ENCODE measurements at places on chromosomes 11 and 22. TPM values are rescaled to one million over a fixed set of nuclear protein-coding genes. Genes with fewer than 3 reads are reported as not detected.
A peak's percentile ranks its signal among the peaks of the same experiment; 100 is the strongest.

DNA sequence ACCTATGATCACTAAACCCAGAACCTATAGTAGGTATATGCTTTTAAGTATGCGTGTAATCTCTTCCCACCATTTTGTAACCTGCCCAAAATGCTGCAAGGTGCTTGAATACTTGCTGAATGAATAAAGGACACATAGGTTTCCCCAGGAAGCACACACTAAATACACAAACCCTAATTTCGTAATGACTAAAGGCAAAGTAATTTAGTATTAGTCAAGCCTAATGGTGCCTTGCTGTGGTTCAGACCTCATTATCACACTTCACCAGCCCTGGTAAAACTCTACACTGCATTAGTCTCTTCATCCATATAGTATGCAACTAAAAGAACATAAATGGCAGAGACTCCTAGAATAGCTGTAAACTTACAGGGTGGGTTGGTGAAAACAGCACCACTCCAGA is 289.0 kb upstream of the PITPNB start:
- DNase-seq, result no peak

DNA sequence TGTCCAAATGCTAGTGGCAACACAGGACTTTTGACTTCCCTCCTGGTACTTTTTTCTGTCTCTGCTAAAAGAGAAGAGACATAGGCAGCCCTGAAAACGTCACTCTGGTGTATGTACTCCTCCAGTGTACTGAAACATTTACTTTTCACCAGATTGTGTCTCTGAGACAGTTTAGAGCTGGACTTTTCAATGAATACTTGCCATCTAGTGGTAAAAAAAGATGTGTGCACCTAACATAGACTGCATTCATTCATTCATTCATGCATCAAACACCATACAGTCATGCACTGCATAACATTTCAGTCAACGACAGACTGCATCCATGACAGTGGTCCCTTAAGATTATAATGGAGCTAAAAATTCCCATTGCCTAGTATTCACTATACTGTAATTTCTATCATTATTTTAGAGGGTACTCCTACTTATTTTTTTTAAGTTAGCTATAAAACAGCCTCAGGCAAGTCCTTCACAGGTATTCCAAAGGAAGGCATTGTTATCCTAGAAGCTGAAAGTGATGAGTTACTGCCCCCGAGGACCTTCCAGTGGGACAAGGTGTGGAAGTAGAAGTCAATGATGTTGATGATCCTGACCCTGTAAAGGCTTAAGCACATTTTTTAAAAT is 186.2 kb downstream of the SPON1 start:
- DNase-seq, result no peak

The CHRM1 gene
- not detected for total RNA-seq

The RFPL3 gene
- not detected for total RNA-seq

The GPHA2 gene
- not detected for total RNA-seq

DNA sequence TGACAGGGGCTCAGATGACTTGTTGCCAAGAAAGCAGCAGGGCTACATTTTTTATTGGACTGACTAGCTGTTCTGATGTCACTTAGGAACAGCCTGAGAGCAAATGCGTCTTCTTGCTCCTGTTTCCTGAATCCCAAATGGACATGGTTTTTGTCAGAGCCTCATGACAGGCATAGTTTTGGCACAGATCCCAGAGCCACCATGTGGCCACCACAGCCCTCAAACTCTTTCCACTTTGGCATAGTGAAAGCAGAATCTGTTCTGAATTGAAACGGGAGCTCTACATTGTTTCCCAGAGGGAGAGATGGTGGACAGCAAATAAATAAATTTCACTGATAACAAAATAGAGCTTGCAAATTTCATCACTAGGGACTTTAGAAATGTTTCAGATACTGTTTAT is 222.2 kb downstream of the C11orf87 start:
- no peak for DNase-seq

DNA sequence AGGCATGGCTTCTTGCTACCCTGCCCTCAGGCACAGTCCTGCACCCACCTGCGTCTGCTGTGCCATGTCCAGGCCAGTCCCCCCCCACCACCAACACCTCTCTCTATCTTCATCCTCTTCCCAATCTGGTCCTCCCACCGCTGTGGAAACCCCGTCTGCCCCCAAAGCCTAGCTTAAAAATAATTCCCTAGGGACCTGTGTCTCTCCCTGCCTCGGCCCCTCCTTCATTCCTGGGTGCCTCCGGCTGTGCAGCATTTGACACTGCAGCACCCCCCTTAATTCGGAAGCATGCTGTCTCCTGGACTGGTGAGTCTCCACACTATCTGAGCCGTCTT is 2.5 kb upstream of the ASCL2 start:
- peak; percentile 35 for DNase-seq

DNA sequence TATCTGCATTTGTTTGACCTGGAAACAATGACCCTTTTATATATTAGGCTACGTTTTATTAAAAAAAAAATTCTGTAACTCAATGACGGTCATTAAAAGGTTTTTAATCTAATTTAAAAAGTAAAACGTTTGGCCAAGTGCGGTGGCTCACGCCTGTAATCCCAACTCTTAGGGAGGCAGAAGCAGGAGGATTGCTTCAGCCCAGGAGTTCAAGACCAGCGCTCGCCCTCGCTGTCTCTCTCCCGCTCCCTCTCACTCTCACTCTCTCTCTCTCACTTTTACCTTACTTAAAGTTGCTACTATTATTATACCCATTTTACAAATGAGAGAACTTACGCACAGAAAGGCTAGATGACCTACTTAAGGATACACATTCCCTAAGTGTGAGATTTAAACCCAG is 814 bp upstream of the NARS2 start:
- no peak for DNase-seq

The SLC5A1 gene
- not detected for total RNA-seq

The TBX1 gene
- not detected for total RNA-seq

DNA sequence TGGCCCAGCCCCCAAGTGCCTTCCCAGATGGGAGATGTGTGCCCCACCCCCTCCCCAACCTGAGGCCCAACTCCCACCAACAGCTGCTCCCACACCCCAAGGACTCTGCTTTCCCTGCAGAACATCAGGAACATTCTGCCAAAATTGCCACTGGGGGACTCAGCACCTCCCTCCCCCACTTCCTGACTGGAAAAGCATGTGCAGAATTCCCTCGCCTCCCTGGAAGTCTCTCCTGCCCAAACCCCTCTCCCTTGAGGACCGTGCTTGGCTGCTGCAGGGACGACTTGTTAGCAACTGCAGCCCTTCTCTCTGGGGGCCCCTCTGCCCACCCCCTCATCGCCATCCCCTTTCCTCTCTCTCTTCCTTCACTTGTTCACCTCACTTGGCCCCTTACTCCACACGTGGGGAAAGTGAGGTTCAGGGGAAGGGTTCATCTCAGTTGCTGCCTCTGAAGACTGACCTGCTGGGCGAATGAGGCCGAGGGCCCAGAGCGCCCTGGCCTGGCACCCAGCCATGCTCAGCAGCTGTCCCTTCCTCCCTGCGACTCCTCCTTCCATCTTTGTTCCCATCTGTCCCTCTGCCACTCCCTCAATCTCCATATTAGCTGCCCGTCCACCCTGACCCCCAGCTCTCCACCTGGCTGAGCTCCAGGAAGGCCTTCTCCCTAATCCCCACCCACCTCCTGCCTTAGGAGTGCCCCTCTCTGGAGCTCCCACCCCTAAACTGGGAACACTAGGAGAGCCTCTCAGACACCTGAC is 105.1 kb downstream of the CHST1 start:
- no peak for DNase-seq

The GGTLC2 gene
- total RNA-seq, result not detected

- DNase-seq, result no peak
Measured at GRCh38 chr11:19966441-19966840, 193.8 kb downstream of the DBX1 start.

The ZNF280B gene
- 2.8 TPM for total RNA-seq

DNA sequence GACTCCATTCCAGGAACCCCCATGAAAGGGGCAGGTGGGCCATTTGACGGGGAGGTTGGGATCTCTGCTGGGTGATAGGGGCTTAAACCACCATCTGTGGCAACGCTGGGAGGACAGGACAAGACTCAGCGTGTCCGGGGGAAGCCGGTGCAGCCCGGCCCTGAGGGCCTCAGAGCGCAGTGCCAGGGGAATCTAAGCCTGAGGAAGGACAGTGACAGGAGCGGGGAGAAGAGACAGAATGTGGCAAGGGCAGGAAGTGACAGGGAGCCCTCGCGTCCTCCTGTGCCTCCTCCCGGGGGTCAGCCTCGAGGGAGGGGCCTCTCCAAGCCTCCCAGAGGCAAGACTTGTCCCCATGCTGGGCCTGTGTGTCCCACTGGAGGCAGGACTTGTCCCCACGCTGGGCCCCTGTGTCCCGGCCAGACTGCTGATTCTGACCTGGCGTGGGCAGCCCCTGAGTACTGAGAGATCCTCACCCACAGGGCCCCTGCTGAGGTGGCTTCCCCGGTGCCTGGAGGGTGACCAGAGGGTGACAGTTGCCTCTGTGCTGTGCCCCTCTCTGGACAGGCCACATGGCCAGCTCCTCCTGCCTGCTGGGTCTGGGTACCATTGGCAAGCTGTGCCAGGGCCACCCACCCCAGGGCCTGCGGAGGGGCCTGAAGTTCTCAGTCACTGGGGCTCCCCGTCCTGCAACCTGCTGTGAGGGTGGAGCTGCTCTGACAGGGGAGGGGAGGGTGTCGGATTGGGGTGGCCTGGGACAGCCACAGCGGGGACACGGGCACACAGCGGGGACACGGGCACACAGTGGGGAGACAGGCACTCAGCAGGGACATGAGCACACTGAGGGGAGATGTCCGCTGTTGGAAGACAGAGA is 676.2 kb downstream of the BRD1 start:
- DNase-seq, result no peak

GRCh38 chr11:40467771-40468170 is 991.7 kb downstream of the LRRC4C start:
- DNase-seq, result no peak

DNA sequence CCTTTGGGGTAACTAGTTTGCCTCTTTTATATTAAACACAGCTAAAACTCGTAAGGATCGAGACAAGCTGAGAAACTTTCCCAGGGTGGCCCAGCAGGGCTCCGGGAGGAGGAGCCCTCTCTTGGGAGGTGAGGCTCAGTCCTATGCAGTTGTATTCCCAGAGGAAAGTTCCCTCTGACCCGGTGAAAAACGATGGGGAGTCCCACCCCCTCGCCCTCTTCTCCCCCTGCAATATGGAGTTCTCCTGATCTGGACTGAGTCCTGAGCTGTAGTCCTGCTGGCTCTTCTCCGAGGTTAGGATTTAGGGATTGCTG is 1.3 kb downstream of the NTM start:
- no peak for DNase-seq

DNA sequence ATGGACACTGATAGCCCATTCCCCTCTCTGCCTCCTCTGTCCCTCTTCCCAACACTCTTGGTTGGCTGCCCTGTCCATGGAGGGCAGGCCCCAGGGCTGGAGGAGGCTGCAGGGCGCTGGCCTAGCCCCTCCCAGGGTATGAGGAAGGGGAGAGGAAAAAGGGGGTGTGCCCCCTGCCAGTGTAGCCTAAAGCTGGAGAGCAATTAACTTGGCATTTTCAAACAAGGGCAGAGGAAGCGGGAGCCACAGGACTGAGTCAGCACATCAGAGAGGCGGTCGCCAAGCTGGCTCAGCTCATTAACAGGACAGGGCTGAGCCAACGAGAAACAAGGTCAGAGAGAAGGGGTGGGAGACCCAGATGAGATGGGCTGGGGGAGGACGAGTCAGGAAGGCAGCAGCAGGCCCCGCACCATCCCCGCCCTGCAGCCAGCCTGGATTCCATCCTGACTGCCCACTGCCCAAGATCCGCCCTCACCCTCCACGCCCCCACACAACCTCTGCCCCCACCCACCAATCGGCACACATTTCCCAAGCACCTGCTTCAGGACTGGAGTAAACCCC is 76.3 kb downstream of the BUD13 start:
- DNase-seq, result no peak

DNA sequence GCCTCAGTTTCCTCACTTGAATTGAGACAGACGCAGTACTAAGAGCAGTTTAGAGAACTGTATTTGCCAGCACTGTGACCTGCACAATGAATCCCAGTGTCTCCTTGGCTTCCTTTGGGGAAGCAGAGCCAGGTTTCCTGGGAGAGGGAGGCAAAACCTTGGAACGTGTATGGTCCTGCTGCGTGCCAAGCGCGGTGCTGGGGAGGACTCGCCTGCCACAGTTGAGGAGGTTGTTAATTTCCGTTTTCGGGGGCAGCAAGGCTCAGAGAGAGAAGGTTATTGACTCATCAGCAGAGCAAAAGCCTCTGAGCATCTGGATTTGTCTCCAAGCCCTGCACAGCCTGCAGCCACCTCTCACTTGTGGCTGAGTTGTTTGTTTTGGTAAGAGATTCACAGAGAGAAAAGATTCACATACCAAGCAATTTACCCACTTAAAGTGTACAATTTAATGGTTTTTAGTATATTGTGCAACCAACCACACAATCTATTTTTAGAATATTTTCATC is 10.8 kb downstream of the SYT12 start:
- no peak for DNase-seq

The KCNQ1 gene
- total RNA-seq, result 19.3 TPM

GRCh38 chr11:60124802-60125432 is 36.5 kb downstream of the MS4A2 start:
- DNase-seq, result no peak

- DNase-seq, result no peak
Measured at GRCh38 chr11:121670805-121671282, 218.1 kb upstream of the SORL1-AS1 start.

- DNase-seq, result no peak
Measured at GRCh38 chr11:99865951-99866350, 821.1 kb upstream of the ARHGAP42 start.

GRCh38 chr11:1336836-1337646 is 27.6 kb upstream of the TOLLIP start:
- no peak for DNase-seq

DNA sequence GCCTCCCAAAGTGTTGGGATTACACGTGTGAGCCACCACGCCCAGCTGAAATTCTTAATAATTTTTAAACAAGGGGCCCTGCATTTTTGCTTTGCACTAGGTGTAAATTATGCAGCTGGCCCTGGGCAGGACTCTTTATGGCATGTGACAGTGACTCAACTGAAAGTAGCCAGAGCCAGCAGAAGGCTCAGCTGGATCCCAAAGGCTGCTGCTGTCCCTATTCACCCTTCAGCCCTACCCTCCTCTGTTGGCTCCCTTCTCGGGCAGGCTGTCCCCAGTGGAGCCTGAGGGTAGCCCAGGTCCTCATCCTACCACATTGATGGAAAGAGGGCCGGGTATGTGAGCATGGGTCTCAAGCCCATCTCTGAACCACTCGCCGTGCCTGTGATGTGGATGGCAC is 45.6 kb downstream of the CD82 start:
- no peak for DNase-seq
